ENCODE measurements at places on chromosomes 16 and 17. TPM values are rescaled to one million over a fixed set of nuclear protein-coding genes. Genes with fewer than 3 reads are reported as not detected.

- no peak for DNase-seq
These were observed 7.6 kb downstream of the CCDC102A start for GRCh38 chr16:57528499-57529390.

DNA sequence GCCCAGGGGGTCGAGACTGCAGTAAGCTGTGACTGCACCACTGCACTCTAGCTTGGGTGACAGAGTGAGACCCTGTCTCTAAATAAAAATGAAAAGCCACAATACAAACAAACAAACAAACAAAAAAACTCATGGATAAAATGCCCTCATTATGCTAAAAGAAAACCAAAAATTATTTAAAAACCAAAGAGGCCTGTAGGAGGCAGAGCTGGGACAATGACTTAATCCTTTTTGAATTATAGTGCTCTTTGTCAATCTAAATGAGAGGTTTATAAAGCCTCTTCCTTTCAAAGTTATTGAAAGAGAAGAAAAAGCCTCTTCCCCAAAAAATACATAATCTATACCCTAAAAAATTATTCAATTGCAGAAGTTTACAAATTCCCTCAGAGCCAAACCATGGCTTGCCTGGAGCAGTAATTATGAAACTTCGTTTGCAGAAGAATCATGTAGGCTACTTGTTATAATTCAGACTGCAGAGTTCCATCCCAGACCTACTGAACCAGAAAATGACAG lies 18.5 kb downstream of the CRLF3 start:
- DNase-seq: no peak

DNA sequence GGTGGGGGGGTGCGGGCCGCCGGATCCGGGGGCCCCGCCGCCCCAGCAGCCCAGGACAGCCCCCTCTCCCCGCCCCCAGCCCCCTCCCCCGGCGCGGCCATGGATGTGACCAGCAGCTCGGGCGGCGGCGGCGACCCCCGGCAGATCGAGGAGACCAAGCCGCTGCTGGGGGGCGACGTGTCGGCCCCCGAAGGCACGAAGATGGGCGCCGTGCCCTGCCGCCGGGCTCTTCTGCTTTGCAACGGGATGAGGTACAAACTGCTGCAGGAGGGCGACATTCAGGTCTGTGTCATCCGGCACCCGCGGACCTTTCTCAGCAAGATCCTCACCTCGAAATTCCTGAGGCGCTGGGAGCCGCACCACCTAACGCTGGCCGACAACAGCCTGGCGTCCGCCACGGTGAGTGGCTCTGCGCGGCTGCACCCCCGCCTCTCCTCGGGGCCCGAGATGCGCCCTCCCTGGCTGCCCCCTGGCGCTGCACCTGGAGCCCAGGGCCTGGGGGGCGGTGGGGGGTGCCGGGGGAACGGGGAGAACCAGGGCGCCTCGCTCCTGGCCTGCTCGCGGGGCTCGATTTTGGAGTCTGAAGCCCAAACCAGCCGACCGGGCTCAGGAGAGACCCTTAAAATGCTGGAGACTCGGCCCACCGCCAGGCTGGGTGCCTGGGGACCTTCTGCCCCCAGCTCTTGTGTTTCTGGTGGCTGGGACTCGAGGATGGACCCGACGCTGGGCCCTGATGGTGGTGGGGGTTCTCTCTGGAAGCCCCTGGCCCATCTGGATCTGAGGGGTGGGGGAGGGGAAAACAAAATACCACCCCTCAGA lies 744 bp downstream of the CMIP start:
- no peak for DNase-seq

DNA sequence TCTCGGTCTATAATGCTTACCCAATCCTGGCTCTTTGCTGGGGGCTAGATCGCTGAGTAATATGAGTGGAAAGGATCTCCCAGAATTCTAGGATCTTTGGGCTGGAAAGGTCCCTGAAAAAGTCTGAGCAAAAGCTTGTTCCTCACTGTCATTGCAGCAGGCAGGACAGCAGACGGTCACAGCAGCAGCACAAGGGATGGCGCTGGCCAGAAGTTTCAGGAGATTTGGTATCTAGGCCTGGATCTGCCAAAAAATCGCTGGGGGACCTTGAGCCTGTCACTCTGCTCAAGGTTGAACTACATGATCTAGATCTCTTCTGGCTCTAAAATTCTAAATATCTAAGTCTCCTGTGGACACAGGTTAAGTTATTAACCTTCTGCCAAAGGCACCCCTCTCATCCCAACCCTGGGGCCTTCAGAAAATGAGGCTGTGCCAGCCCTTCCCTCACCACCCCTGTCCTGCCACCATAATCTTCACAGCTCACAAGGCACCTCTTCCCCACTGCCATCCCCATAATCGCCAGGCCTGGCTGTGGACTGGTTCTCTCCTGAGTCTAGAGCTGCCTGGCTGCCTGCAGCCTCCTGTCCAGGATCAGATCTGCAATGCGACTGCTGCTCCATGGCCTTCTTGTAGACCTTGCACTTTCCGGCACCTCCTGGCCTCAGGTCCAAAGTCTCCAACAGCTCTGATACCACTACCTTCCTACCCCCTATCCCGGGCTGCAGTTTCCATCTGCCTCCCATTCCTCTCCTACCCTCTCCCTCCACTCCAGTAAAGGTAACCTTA lies 10.2 kb downstream of the MYO18A start:
- no peak for DNase-seq

DNA sequence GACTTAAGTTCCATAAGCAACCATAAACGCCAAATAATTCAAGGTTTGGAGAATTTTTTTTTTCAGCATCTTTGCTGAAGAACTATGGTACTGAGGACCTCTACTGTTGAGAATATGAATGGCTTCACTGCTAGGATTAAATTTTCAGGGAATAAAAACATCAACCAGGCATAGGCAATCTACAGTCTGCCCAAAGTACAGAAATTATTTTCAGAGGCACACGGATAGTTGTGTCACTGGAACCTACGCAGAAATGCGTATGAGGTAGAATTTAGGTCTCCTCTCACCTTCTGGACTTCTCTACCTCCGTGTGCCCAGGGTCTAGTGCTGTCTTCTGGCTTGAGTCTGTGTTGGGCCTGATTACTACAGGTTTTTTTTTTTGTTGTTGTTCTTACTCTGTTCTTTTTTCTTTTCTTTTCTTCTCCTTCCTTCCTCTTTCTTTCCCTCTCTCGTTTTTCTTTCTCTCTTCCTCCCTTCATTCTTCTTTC lies 39.7 kb downstream of the NACA2 start:
- peak; percentile 23 for DNase-seq

The SDK2 gene
- total RNA-seq: 1.4 TPM
